ENCODE measurements at places on chromosomes 7 and 10.

GRCh38 chr10:73649876-73650536, 5.8 kb downstream of the SYNPO2L start:
- peaks cover 10% of the 10 kb centered on the region for H3K4me1 ChIP-seq
- no peak overlapping the region for H3K4me3 ChIP-seq
- no peak overlapping the region for H3K27ac ChIP-seq
- H3K27me3 ChIP-seq = peaks cover 3% of the 10 kb centered on the region
- no peaks in the 10 kb centered on the region for H3K36me3 ChIP-seq

DNA sequence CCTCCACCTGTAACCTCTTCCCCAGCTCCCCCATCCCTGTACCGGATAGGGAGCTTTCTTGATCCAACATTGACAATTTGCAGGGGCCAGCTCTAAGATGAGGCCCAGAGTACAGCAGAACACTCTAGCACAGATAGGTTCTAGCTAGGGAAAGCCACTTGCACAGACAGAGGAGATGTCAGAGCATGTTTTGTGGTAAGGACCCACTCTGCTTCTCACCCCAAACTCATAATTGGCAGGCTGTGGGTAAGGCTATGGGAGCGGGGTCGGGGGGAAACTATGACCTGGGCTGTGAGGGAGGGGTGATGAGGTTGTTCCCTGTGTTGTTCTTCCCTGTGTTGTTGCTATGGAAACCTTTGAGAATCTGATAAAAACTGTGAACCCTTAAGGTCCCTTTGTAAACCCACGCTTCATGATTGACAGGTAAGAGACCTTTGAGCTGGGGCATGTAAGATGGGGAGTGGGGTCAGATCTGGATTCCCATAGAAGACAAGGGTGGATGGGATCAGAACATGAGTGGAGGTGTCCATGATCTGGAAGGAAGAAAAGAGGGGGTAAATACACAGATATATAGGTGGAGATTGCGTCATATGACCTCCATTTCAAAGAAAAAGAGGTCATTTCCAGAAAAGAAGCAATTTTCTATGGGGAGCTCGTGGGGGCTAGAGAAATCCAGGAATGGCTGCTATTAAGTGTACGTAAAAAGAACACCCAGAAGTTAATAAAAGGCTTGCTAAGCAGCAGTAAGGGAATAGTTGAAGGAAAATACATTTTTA, 4.0 kb downstream of the CALD1 start:
- H3K36me3 ChIP-seq = no peaks in the 10 kb centered on the region
- no peak overlapping the region for H3K4me3 ChIP-seq
- no peak overlapping the region for H3K27ac ChIP-seq
- DNase-seq = no peak
- H3K4me1 ChIP-seq = peaks cover 9% of the 10 kb centered on the region

DNA sequence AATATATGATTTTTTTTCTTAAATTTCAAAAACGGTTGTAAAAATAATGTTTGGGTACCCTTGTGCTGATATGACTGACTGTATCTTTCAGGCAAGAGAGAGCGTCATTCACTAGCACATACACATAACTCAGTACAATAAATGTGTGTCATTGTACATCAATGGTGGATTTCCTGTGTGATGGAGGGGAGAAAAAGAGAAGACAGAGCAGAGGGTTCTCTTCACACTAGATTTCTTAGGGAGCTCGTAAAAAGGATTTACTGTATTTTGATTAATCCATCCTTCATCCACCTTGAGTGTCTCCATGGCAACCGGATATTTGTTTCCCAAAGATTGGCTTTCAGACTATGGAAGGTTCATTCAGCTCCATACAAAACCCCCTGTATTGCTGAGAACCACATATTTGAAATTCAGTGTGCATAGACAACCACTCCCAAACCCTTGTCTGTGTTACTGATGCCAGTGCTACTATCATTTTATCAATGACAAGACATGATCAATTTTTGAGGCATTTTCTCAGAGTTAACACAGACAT, 150.6 kb downstream of the AKR1D1 start:
- H3K4me3 ChIP-seq = no peak overlapping the region
- H3K27me3 ChIP-seq = no peaks in the 10 kb centered on the region
- peaks cover 6% of the 10 kb centered on the region for H3K4me1 ChIP-seq

GRCh38 chr7:69860486-69860885, 262.2 kb downstream of the AUTS2 start:
- no peaks in the 10 kb centered on the region for H3K4me1 ChIP-seq
- no peak for DNase-seq
- H3K27me3 ChIP-seq = peaks cover 2% of the 10 kb centered on the region
- no peaks in the 10 kb centered on the region for H3K36me3 ChIP-seq
- no peak overlapping the region for H3K27ac ChIP-seq

DNA sequence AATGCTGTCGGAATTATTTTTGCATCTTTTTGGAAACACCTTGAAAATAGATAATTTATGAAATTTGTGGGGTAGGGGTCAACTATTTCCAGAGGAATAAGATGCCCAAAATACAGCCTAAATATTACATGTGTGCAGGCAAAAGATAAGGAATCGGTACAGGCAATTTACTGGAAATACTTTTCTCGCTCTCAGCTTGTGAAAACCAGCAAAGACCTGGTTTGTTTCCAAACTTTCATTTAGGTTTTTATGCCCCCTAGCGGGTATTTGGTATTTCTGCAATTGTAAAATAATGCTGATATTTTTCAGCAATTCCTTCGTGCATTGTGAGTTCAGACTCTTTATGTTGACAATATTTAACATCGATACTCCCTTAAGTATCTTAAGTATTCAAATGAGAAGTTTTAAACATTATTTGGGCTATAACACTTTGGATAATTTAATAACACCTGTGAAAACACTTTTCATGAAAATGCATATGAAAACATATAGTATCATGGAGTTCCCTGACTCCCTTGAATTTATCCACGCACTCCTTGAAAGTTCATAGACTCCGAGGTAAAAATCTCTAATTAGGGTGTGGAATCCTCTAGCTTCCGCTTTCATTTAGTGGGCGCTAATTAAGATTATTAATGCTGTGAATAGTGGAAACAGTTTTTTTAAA, 132.4 kb downstream of the TSPAN12 start:
- H3K4me3 ChIP-seq = no peak overlapping the region
- no peak for DNase-seq
- no peaks in the 10 kb centered on the region for H3K36me3 ChIP-seq

GRCh38 chr10:132120734-132121510, 55.2 kb downstream of the JAKMIP3 start:
- no peaks in the 10 kb centered on the region for H3K4me1 ChIP-seq
- no peaks in the 10 kb centered on the region for H3K36me3 ChIP-seq
- H3K27me3 ChIP-seq = no peaks in the 10 kb centered on the region
- no peak overlapping the region for H3K27ac ChIP-seq

DNA sequence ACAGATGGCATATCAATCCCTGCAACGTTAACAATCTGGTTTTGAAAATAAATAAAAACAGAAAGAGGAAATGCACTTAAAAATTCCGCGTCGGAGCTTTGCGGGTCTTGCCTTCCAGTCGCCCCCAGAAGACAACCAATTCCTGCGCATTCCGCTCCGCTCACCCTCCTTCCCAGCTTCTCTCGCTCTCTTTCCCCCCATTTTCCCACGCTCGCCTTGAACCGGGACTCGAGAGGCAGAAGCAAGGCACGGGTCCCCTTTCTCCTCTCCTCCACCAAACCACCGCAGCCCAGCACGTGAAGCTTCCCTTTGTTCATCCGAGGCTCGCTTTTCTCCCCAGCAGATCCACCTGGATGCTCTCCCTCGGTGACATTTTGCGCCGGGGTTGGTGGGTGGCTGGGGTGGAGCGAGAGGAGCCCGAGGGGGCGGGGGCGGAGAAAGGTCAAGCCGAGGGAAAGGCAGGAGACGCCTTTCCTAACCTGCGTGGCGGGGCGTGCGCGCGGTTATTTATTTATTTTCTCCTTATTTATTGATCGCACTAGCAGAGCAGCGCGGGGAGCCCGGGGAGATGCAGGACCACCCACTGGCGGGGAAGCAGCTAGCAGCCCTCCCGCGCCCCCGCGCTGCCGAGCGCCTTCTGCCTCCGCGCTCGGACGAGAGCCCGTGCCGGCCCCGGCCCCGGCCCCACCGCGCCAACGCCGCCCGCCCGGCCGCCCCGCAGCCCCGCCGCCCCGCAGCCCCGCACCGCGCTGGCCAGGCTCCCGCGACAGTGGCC, at the start of gene KCND2:
KCND2 (plus strand) TSS at position 475 of the 775 bp plus-strand sequence.
- peaks cover 31% of the 10 kb centered on the region for H3K27me3 ChIP-seq
- H3K4me1 ChIP-seq = peaks cover 10% of the 10 kb centered on the region
- H3K36me3 ChIP-seq = no peaks in the 10 kb centered on the region

All from activated naive CD8-positive, alpha-beta T cell treated with anti-CD3 and anti-CD28 coated beads, Interleukin-2, amount 50 U/mL, for 24 hours (primary cell).